ENCODE measurements at places on chromosomes 6 and 20. TPM values are rescaled to one million over a fixed set of nuclear protein-coding genes. Genes with fewer than 3 reads are reported as not detected.

- no peak for DNase-seq
Observed at GRCh38 chr6:24708612-24709011, 10.3 kb downstream of the C6orf62 start.

GRCh38 chr6:150490586-150490985 lies 109.1 kb upstream of the PLEKHG1 start:
- DNase-seq, result no peak

DNA sequence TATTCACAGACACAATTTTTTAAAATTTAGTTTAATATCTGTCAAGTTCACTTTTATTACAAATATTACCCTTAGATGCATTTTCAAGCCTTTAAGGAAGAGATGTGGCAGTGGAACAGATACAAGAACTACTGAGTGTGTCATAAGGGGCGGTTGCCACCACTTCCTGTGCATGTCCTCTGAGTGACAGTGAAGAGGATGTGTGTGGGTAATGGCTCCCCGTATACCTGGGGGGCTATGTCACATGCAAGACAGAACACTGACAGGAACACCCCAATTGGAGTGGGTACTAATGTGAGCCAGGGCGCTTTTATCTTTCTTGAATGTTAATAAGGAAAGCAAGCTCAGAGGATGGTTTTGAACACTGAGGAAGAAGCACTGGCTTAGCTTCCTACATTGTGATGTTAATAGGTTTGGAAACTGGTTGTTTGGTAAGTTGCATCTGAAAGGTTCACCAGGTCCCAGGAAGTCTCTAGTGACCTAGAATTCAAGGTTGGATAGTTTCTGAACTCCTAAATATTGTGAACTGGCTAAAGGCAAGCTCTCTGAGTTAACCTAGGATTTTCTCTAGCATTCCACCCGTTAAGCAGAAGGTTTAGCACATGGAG lies 83.4 kb upstream of the ASF1A start:
- peak; percentile 50 for DNase-seq

- DNase-seq, result no peak
Observed at GRCh38 chr20:13213335-13213734, 7.7 kb upstream of the ISM1 start.

DNA sequence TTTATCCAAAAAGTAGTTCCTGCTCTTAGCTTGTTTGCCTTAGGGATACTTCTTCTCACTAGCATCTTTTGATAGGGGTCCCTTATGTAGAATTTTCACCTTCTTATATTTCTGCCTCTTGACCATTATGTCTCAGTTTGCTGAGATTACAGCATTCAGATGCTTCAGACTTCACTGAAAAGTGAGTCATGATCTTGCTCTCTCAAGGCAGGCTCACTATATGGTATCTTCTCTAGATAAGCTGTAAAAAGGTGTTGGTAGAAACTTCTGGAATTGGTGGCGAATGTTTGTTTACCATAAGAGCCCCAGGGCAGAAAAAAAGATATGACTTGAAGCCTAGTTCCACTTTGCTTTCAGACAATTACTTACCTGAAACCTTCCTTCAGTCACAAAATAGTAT lies 19.7 kb downstream of the GTPBP2 start:
- no peak for DNase-seq

The PRRT1 gene
- 0.38 TPM for total RNA-seq

The CFAP206 gene
- not detected for total RNA-seq
